ENCODE measurements at places on chromosomes 3 and 15.

- no peak for DNase-seq
Measured at GRCh38 chr3:124792341-124793040, 62.2 kb downstream of the UMPS start.

- no peak for DNase-seq
Measured at GRCh38 chr15:90701880-90702630, 15.1 kb upstream of the BLM start.

GRCh38 chr15:75673426-75674235 lies 25.9 kb downstream of the SNX33 start:
- DNase-seq: no peak

- no peak for DNase-seq
Measured at GRCh38 chr3:186217820-186218164, 108.9 kb upstream of the ETV5 start.

DNA sequence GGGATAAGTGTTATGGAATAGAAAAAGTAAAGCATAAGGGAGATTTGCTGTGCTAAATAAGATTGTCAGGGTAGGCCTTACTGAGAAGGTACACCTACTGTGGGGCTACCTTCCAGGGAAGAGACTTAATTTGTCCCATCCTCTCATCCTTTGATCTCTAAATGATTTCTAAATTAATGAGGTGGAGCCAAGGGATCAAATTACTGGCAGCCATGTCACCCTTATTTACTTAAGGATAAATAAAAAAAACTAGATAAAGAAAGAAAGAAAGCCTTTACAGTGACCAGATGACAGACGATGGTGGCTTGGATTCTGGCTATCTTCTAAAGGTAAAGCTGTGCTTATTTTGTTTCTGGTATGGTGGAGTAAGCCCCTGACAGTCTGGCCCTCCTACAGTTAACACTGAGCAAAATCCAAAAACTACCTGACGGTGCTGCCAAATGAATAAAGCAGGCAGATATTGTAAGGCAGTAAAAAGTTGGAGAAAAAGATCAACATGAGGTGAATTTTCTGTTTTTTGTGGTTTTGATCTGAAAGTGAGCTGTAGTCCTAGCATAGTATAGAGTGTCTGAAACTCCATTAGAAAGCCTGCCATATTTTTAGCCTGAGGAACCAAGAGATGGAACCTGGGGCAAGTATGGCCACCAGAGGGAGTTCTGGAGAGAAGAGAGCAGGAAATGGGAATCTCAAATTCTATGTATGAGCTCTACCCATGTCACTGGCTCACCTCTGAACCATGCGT lies 285.1 kb upstream of the MANF start:
- DNase-seq: no peak

Data from T-helper 22 cell (primary cell).